Skeletal muscle cell (primary cell): ENCODE measurements at places on chromosomes 16 and 17.

GRCh38 chr17:83086907-83087787 lies 7.7 kb downstream of the METRNL start:
- no peak for DNase-seq

GRCh38 chr17:79560527-79560926 lies 50.3 kb downstream of the RBFOX3 start:
- DNase-seq, result no peak

- DNase-seq, result no peak
These were observed 187.8 kb downstream of the RAB11FIP4 start for GRCh38 chr17:31579265-31579664.

- peak; percentile 40 for DNase-seq
These were observed 30.2 kb upstream of the ULK2 start for GRCh38 chr17:19897903-19898302.

GRCh38 chr17:36876966-36877365 lies 60.3 kb upstream of the LHX1 start:
- DNase-seq, result no peak

GRCh38 chr16:177394-177822 lies 928 bp downstream of the HBA1 start:
- DNase-seq, result no peak

- no peak for DNase-seq
These were observed 47.8 kb upstream of the IRF8 start for GRCh38 chr16:85851034-85851785.

GRCh38 chr16:58128711-58129096 lies 477 bp downstream of the CFAP20 start:
- no peak for DNase-seq

DNA sequence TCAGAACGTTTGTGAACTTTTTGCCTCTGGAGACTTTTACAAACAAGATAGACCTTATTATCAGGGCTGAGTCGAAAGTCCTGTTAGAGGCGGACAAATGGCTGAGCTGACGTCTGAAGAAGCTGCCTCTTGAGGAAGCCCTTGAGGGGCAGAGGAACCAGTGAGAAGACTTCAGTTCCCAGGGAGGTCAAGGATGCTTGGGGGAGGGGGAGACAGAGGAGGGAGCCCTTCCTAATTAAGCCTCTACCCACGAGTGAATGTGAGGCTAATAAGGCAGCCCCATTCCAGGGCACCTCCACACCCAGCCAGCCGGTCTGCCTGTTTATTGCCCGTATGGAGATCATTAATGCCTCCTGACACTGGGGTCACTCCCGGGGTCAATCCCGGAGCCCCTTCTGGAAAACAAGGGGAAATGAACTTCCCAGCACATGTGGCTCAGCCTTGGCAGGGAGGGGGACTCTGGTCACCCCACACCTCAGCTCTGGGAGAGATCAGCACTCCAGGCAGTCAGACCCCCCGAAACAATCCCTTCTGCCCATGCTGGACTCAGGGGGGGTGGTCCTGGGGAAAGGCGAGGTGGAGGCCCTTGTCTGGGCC lies 9.2 kb upstream of the TBX4 start:
- DNase-seq, result no peak

DNA sequence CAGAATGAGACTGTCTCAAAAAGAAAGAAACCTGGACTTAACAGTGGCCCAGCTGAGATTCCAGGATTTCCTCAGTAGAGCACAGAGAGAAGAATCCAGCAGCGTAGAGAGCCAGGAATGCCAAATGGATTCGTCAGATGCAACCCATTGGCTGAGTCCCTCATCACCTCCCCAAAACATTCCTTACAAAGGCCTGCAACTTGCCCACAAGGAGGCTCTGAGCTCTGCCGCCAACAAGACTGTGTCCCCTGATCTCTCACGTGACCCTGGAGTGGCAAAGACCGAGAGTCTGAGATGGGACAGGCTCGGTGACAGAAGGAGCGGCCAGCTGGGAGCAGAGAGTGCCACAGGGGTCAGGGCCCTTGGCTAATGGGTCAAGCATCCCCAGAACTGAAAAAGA lies 6.9 kb upstream of the CHMP6 start:
- peak; percentile 70 for DNase-seq

GRCh38 chr17:79556271-79556670 lies 54.6 kb downstream of the RBFOX3 start:
- no peak for DNase-seq

- DNase-seq, result no peak
These were observed 5.8 kb upstream of the OGFOD3 start for GRCh38 chr17:82424001-82424862.

DNA sequence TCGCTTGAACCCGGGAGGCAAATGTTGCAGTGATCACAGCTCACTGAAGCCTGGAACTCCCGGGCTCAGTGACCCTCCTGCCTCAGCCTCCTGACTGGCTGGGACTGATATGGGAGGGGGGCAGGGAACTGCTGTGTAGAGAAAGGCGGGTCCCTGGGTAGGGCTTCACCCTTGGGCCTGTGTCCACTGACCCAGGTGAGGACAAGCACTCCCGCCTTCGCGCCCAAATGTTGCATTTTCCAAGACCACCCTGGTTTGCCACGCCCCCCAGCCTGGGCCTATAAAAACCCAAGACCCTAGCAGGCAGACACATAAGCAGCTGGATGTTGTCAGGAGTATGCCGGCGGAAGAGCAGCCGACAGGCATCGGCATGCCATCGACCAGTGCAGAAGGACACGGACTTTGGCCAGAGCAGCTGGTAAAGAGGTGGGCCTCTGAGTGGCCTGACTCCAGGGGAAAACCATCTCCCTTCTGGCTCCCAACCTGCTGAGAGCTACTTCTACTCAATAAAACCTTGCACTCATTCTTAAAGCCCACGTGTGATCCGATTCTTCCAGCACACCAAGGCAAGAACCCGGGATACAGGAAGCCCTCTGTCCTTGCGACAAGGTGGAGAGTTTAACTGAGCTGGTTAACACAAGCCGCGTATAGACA lies 19.1 kb downstream of the SMYD4 start:
- no peak for DNase-seq

GRCh38 chr17:19542247-19542646 lies 8.6 kb downstream of the SLC47A1 start:
- no peak for DNase-seq

DNA sequence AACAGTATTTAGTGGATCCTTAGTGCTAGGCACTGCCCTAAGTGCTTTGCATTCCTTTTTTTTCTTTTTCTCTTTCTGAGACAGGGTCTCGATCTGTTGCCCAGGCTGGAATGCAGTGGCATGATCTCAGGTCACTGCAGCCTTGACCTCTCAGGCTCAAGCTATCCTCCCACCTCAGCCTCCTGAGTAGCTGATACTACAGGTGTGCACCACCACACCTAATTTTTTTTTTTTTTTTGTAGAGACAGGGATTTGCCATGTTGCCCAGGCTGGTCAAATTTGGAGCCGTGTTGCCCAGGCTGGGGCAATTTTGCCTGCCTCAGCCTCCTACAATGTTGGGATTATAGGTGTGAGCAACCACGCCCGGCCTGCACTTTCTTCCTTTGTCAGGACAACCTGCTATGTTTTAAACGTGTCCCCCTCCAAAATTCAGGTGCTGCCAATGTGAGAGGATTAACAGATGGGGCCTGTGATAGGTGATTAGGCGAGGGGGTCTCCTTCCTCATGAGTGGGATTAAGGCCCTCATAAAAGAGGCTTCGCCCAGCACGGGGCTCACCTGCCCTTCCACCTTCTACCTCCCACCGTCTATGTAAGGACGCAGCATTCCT lies 5.4 kb downstream of the NQO1 start:
- no peak for DNase-seq

DNA sequence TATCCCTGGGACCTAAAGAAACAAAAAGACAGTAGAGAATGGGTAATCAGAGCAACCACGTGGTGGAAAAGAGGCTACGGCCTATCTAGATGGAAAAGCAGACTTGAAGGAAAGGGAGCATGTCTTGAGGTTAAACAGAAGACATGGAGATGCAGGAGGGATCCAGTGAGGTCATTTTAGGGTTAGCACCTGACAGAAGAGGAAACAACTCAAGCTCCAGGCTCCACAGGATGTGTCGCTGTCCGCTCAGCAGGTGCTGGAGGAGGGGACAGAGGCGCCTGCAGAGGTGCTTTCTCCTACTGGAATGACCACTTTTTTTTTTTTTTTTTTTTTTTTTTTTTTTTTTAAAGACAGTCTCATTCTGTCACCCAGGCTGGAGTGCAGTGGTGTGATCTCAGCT lies 47.5 kb upstream of the CLEC3A start:
- DNase-seq, result no peak

DNA sequence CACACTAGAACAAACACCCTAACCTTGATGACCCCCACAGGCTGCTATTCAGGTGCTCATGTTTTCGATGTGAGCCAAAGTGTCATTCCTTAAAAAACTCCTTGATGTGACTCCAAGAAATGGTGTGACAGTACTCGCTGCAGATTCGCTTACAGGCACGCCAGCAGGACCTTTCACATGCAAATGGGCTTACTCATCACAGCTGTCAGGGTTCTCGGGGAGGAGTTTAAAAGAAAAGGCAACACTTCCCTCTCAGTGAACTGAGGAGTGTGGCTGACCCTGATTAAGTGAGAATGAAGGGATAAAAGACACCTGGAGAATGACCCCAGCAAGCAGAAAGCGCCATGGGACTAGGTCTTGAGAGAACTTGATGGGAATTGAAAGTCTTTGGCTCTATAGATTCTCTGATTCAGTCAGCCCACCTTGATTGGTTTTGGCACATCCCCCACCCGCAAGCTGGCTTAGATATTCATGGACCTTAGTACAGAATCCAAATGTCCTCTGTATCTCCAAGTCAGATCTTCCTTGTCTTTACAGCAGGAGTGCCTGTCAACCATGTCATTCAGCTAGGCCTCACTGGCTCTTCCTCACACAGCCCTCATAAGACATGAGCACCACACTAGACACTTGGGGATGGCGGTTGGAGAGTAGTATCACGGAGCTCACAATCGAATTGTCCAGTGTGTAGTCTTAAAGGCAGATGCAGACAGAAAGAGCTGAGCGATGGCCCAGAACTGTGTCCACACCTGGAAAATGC lies 82.6 kb downstream of the HIC1 start:
- DNase-seq, result peak; percentile 47

DNA sequence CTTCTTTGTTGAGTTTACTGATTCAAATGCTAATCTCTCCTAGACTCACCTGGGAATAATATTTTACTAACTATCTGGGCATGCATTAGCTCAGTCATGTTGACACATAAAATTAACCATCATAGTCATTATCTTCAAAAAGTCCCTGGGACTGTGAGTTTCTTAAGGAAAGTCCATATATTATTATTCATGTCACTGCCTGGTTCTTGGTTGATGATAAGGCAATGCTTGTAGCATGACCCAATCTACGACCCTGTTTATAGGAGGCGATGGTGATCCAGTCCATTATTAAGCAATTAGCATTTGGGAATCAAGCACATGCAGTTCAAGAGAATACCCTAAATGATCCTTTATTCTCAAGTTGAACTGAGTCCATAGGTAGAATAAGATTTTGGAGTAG lies 54.8 kb upstream of the MPHOSPH6 start:
- DNase-seq, result no peak

DNA sequence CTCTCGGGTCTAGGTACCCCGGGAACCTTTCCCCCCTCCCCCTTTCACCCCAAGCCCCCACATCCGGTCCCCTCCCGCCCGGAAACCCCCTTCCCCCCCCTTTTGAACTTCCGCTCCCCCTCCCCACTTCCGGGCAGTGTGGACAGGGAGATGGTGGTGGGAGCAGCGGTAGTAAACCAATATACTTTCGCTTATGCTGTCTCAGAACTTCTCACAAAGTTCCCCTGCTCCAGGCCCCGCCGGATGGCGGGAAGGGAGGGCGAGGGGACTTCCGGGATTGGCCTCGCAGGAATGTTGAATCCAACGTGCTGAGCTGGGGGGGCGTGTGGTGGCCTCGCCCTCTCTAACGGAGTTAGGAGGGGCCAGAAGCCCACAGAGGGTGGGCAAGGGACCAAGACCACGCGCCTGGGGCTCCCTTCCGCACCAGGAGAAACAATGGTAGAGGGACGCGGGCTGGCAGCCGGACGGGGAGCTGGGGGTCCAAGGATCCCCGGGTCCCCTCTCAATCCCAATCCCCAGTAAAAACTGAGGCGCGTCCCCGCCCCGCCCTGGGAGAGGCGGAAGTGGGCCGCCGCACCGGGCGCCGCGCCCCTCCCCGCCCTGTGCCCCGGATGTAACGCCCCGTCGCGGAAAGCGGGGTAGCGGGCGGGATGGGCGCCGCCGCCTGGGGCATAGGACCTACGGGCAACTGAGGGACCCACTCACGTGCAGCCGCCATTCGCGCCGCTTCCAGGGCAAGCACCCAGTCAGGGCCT lies 742 bp downstream of the PFN1 start:
- no peak for DNase-seq

DNA sequence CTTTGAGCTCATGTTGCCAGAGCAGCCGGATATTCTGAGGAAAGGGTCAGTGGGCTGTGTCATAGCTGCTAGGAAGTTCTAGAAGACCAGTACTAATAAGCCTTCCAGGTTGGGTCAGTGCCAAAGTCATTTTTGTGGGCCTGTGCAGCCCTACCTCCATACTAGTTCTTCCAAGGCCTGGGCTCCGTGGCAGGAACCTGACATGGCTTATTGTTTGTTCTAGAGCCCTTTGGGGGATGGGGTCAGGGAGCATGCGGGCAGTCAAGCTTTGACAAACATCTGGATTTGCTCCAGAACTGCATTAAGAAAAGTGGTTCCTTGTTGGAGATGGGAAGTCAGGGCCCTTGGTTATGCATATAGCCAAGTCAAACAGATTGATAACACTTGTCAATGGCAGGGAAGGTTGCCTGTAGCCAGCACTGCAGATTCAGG lies 7.6 kb downstream of the ALKBH5 start:
- DNase-seq, result no peak

GRCh38 chr17:79992649-79993389 lies 42.9 kb downstream of the TBC1D16 start:
- no peak for DNase-seq

GRCh38 chr17:58808609-58809563 lies 53.2 kb downstream of the PPM1E start:
- no peak for DNase-seq
